ENCODE measurements at places on chromosomes 1 and 21.

GRCh38 chr1:73040811-73041210, 758.5 kb upstream of the NEGR1 start:
- DNase-seq: no peak

- no peak for DNase-seq
These were observed 162.2 kb downstream of the DPYD start for GRCh38 chr1:97758541-97759057.

DNA sequence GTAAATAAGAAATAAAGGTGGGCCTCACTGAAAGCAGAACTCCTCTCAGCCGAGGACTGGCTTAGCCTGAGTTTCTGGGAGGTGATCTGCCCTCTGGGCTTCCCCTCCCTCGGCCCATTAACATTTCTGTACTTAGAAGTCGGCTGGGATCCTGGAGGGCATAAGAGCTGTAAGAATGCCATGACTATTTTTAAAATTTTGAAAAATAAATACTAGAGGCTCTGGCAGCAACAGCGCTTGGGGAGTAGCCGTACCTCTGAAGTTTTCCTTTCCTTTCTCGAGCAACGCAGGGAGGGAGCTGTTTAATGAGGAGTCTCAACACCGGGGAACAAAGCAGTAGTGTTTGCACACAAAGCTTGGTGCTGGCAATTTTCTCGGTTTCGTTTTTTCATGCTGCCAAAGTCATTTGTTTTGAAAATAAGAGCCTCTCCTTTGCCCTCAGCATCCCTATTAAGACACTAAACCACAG, 498.7 kb downstream of the SMYD3 start:
- DNase-seq: no peak

- DNase-seq: no peak
These were observed 8.0 kb downstream of the ALPL start for GRCh38 chr1:21517161-21517589.

DNA sequence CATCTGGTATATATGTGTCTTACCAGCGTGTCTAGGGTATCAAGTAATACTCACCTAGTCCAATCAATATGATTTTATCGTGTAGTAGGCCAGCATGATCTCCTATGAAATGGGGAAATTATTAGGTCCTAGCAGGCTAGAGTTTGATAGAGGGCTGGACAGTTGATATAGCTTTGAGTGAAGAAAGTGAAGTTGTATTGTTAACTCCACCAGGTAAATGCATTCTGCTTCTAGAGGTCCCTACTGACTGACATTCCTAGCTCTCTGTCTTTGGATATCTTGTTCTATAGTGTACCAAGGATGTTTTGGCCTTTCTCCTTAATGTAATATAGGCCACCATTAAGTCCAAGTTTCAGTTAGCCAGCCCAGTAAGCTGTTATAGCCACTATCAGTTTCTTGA, 97.4 kb downstream of the EBNA1BP2 start:
- no peak for DNase-seq

DNA sequence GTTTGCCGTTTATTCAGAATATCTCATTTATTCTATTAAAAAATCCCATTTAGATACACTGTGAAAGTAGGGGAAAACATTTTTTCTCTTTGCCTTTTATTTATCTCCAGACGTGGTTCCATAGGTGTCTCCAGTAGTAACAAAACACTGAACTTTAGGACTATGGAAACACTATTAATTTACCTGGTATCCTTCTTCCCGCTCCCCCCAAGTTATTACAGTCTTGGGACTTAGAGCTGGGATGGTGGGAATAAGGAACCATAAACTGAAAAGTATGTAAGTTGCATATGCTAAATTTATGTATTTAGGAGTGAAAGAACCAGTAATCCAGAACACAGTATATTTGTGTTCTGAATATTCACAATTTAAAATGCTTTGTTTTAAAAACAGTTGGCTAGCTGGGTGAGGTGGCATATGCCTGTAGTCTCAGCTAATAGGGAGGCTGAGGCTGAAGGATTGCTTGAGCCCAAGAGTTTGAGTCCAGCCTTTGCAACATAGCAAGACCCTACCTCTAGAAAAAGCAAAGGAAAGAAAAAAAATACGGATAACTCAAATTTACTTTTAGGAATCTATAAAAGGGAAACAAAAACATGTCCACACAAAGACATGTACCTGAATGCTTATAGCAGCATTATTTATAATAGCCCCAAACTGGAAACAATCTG, 3.1 kb downstream of the DNAJB4 start:
- no peak for DNase-seq

GRCh38 chr1:170239445-170239844, 93.7 kb downstream of the NTMT2 start:
- no peak for DNase-seq

DNA sequence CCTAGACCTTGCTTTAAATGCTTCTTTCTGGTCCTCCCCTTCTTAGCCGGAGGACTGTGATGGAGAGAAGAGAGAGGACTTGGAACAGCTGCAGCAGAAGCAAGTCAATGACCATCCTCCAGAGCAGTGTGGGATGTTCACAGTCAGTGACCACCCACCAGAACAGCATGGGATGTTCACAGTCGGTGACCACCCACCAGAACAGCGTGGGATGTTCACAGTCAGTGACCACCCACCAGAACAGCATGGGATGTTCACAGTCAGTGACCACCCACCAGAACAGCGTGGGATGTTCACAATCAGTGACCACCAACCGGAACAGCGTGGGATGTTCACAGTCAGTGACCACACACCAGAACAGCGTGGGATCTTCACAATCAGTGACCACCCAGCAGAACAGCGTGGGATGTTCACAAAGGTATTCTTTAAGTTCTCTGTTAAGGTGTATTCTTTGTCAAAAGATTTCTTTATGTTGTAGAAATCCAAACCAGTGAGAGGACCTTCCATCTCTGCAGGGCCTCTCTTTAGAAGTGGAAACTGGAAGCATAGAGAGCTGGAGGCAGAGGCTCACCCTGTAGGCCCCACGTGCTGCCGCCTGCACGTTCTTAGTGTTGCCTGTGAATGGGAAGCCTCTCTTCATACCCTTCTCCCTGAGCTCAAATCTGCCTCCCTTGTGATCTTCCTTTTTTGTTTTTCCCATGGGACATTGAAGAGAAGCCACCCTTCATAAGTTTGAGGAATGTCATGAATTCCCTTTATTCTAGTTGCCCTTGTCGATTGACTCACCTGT, 10.6 kb downstream of the PCNT start:
- DNase-seq: no peak

DNA sequence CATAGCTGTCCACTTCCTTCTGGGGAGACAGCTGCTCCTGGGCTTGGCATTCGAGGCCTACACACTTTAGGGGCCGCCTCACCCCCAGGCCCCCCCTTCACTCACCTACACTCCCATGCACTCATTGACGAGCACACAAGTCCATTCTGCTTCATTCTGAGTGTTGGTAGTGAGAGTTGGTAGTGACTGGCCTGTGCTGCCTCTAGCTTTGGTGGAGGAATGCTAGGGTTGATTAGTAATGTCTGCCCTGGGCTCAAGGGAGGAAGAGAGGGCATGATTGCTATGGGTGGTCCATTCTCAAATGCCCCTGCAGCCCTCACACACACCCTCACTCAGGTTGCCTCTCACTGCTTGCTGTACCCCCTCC, 30.4 kb downstream of the TRIM11 start:
- no peak for DNase-seq

- peak; percentile 61 for DNase-seq
These were observed 856 bp downstream of the LHX9 start for GRCh38 chr1:197917805-197918651.

- no peak for DNase-seq
These were observed 18.4 kb upstream of the TTLL10 start for GRCh38 chr1:1155258-1155657.

DNA sequence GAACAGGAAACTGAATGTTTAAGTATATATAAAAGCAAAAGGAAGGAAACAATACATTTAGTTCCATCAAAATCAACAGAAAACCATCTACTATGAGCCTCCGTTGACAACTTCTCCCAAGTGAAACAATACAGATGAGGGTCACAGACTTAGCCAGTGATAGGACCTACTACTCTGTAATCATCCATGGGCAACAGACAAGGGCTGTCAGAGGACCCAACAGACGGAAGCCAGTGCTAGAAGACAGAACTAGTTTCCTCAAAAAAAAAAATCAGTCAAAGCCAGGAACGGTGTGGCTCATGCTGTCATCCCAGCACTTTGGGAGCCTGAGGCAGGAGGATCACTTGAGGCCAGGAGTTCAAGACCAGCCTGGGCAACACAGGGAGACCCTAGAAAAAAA, 20.6 kb downstream of the RERE start:
- no peak for DNase-seq

GRCh38 chr1:91901231-91901630, 15.3 kb upstream of the TGFBR3 start:
- no peak for DNase-seq

GRCh38 chr1:10498231-10498630, 23.5 kb downstream of the PEX14 start:
- DNase-seq: no peak

DNA sequence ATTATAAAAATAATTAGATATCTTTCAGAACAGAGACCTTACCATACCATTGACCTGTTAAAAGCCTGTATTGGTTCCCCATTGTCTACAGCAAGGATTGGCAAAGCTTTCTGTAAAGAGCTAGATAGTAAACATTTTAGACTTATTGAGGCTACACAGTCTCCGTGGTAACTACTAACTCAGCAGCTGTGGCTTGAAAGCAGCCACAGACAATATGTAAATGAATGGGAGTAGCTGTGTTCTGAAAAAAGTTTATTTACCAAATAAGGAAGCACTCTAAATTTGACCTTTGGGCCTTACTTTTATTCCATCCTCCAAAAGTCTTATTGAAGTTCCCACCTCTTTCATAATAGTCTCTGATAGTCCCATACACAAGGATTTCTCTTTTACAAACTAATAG, 39.7 kb downstream of the NUP210L start:
- DNase-seq: no peak

GRCh38 chr1:21781815-21782348, 1.1 kb downstream of the USP48 start:
- DNase-seq: peak; percentile 37

- DNase-seq: no peak
These were observed at the start of gene TTC22 for GRCh38 chr1:54800899-54801759. Gene TTC22, minus strand, starts transcription at chr1:54801323. Its CDS starts 160 bp downstream, at chr1:54801163.

GRCh38 chr1:58539553-58539952, 7.0 kb downstream of the OMA1 start:
- DNase-seq: no peak

DNA sequence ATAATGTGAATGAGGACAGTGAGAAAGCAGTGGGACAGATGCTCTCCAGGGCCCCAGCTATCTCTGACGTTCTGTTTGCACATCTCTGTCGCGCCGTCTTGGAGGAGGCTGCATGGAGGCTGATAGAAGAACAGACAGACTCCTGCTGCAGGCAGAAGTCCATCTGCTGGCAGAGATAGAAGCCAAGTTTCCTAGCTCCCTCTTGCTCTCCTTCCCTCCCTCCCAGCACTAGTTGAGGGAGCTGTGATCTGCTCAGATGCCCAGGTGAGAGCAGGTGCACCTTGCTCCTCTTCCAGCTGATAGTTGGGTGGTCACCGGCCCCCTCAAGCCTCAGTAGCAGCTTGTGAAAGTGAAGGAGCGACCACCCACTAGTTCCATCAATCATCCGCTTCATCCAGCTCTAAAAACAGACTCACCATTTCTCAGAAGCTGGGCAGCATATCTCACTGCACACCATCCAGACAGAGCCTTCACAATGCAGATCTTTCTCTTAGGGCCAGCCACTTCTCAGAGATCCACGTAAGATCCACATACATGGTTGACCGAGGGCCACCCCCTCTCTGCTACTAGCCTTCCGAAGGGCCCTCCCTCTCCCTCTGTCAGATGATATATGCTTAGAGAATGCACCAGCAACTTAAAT, 12.9 kb downstream of the LRRN2 start:
- no peak for DNase-seq

GRCh38 chr1:16014509-16015482, 3.0 kb downstream of the HSPB7 start:
- no peak for DNase-seq

DNA sequence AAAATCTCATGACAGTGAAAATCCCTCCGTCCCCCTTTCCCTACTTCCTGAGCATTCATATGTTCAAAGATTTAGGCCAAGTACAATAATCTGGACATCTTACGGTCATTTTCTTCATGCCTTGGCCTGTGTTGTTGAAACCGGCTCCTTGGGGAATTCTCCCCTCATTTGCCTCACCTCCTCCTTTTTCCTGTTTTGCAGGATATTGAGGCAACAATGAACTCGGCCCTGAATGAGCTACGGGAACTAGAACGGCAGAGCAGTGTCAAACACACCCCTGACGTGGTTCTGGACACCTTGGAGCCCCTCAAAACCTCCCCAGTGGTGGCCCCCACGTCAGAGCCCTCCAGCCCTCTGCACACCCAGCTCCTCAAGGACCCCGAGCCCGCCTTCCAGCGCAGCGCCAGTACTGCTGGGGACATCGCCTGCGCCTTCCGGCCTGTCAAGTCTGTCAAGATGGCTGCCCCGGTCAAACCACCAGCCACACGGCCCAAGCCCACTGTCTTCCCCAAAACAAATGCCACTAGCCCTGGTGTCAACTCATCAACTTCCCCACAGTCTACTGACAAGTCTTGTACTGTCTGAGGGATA, 9.3 kb upstream of the IKBKE start:
- no peak for DNase-seq

GRCh38 chr1:72432645-72433267, 150.4 kb upstream of the NEGR1 start:
- no peak for DNase-seq

DNA sequence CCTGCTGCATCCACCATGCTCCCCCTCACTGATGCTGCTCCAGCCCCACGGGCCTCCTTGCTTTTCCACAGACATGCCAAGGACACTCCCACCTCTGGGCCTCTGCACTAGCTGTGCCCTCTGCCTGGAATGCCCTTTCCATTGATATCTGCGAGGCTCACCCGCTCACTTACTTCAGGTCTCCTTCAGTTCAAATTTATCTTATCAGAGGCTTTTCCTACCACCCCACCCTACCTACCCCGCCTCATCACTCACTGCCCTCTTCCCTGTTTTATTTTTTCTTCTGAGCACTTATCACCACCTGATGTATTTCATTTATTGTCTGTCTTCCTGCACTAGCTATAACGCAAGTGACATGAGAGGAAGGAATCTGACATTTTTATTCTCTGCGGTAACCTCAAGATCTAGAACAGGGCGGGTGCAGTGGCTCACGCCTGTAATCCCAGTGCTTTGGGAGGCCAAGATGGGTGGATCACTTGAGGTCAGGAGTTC, 7.0 kb downstream of the HSPG2 start:
- no peak for DNase-seq

GRCh38 chr1:29519108-29519787, 282.9 kb downstream of the PTPRU start:
- no peak for DNase-seq

DNA sequence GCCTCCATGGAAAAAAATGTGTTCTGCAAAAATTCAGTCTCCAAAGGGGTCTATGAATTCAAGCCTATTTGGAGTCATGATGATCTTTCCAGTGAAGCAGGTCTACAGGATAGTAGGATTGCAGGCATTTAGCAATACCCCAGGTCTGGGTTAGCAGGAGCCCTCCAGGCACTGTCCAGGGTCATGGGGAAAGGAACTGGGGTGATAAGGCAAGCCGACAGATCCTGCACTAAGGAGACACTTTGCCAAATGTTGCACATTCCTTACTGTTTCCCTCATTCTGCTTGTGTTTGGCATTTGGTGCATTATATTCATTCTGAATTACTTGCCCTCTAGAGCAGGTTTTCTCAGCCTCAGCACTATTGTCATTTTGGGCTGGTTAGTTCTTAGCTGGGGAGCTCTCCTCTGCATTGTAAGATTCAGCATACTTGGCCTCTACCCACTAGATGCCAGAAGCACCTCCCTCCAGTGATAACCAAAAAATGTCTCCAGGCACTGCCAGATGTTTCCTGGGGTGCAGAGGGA, 333.3 kb upstream of the PLXNA2 start:
- no peak for DNase-seq
